Retinal pigment epithelial cell (primary cell): ENCODE measurements at places on chromosomes 7 and 10.
A peak's percentile ranks its signal among the peaks of the same experiment; 100 is the strongest.

DNA sequence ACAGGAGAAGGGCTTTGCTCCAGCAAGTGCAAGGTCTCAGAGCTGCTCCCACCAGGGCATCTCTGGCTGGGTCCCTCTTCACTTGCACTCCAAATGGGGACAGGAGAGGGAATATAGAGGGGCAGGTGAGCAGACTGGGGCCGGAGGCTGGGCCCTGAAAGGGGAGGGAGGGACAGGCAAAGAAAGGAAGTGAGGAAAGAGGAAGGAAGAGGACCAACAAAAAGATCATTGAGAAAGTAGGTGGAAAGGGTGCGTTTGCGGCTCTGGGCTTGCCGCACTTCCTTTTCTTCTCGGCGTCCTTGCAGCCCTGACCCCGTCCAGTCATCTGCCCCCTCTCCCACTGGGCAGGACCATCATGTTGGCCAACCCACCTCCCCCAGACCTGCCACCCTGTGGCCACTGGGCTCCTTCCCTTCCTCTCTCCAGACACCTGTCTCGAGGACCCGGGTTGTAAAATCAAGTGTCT is 14.0 kb downstream of the ITPRIP start:
- DNase-seq, result no peak

GRCh38 chr7:137946011-137946410 is 55.9 kb downstream of the CREB3L2 start:
- DNase-seq, result no peak

DNA sequence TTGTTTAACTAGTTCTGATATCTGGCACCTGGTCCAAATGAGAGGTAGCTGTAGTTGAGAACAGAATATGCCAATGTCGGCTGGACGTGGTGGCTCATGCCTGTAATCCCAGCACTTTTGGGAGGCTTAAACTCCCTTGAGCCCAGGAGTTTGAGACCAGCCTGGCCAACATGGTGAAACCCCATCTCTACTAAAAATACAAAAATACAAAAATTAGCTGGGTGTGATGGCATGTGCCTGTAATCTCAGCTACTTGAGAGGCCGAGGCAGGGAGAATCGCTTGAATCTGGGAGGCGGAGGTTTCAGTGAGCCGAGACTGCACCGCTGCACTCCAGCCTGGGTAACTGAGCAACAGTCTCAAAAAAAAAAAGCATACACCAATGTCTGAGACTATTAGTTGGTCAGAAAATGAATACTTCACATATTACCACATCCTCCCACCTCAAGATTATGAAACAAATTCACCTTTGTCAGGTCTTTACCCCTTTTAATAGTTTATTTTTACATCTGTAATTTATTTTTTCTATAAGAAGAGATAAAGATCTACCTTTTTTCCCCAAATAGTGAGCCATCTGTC is 38.8 kb downstream of the EPC1 start:
- no peak for DNase-seq

DNA sequence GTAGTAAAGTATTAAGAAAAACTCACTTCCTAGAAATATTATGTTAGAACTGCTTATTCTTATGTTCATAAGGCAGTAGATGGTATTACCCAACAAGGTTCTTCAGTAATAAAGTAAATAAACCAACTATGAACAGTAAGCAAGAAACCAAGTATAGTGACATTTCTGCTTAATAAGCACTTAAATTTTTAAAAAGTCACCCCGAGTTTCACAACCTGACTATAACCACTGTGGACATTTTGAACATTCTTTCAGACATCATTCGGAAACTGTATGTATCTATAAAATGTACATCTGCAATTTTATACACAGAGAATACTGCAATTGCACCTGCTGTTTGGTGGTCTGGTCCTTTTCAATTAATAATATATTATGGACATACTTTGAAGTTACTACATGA is 1073.6 kb downstream of the XPNPEP1 start:
- DNase-seq, result no peak

- no peak for DNase-seq
These were observed 190.2 kb upstream of the HGF start for GRCh38 chr7:81960026-81960425.

DNA sequence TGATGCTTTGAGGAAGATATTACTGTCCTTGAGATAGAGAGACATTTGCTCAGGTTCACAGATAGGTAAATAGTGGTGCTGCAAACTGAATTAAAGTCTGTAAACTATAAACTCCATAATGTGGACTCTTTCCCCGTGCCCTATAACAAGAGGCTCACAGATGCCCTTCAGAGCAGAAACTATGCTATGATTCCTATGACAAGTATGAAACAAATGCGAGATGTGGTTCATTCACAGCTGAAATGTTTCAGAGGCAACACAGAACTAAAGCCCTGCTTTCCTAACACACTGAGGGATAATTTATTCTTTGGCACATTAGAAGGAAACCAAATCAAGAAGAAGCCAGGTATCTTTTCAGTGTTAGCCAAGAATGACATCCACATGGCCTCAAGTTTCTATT is 13.4 kb downstream of the CHUK start:
- no peak for DNase-seq

DNA sequence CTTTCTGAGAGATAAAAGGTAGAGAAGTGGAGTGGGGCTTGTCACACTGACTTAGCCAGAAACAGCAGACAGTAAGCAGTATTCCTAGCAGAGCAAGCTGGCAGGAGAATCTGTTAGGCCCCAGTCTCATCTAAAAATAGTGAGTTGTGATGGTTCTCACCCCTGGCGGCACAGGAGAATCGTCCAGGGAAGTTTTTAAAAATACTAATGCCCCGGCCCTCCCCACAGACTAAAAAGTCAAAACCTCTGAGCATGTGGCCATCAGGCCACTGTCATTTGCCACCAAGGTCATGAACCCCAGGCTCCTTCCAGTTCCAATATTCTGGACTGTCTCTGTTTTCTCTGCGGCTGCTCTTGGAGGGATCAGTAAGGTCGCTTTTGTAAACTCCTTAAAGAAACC is 34.0 kb downstream of the LYZL1 start:
- DNase-seq, result no peak

- peak; percentile 32 for DNase-seq
These were observed 92.9 kb downstream of the CELF2 start for GRCh38 chr10:11110539-11110938.

GRCh38 chr10:51086710-51087109 is 12.4 kb downstream of the PRKG1 start:
- DNase-seq, result no peak

GRCh38 chr7:130639388-130639787 is 29.2 kb downstream of the COPG2 start:
- DNase-seq, result no peak

GRCh38 chr7:139075031-139075652 is 34.4 kb downstream of the ZC3HAV1 start:
- DNase-seq, result peak; percentile 32

GRCh38 chr10:112711366-112711765 is 238.7 kb upstream of the TCF7L2 start:
- DNase-seq, result no peak

GRCh38 chr10:59825932-59826331 is 72.7 kb upstream of the MRLN start:
- DNase-seq, result no peak

GRCh38 chr7:50185208-50185607 is 92.2 kb upstream of the ZPBP start:
- no peak for DNase-seq

- no peak for DNase-seq
These were observed 65.8 kb downstream of the NT5C2 start for GRCh38 chr10:103127241-103127640.

DNA sequence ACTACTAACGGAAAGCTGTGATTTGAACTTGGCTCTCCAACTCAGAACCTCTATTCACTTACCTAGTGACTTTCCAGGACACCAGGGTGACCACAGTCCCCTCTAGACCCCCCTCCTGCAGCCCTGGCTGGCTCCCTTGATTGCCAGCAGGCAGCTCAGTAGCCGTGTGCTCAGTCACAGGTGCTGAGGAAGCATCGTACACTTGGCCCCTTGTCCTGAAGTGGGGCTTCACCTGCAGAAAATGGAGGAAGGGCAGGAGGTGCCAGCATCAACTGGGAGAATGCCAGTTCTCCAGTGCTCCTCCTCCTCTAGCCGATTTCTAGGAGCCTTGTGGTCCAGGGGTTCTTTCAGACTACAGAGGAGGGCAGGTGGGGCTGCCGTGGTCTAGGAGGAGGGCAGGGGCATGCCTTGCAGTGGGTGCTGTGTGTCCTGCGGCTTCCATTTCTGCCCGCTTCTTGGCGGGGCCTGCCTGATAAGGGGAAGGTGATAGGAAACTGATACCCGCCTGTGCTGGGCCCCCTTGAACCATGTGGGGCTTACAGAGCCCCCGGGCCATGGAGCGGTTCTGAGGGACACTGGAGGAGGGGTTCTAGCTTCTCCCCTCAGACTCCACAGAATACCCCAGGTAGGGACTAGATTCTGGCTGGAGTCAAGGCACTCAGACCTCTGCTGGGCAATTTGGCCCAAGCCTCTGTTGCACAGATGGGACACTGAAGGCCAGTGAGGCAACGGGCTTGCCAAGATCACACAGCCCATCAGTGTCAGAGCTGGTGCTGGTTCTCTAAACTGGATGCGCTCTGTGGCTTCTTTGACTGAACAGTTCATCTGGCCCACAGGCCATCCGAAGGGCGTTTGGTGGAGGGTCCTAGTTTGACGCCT is 14.0 kb downstream of the FAM241B start:
- DNase-seq, result no peak

- no peak for DNase-seq
These were observed 34.8 kb downstream of the CDH23 start for GRCh38 chr10:71431239-71432100.

DNA sequence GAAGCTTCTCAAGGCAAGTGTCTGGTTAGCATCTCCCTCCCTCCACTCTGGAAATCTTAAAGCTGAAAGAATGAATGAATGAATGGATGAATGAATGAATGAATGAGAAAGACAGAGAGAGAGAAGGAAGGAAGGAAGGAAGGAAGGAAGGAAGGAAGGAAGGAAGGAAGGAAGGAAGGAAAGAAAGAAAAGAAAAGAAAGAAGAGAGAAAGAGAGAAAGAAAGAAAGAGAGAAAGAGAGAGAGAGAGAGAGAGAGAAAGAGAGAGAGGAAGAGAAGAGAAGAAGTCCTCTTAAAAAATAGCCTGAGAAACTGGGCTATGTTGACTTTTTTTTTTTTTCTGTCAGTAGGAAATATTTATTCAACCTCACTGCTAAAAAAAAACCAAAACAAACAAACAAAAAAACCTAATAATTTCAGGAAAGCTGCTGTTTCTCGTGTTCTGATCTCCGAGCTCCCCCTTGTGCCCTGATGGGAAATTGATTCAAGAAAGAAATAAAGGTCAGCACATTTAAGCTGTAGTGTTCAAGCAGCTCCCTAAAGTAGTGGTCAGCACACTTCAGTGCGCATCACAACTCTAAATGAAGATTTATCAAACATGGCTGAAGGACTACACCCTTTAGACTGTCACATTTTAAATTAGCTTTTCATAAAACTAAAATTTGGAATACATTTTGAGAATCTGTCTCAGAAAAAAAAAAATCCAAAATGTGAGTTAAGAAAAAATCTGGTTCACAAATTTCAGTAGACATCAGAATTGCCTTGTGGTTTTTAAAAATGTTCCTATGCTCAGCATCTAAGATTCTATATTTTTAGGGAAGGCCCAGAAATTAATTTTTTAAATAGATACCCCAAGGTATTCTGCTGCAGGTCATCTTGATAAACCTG is 154.3 kb downstream of the ELAPOR2 start:
- DNase-seq, result no peak

GRCh38 chr10:35409094-35409582 is 72.8 kb downstream of the CCNY start:
- no peak for DNase-seq

GRCh38 chr7:99767662-99768061 is 16.3 kb downstream of the CYP3A4 start:
- no peak for DNase-seq

- no peak for DNase-seq
These were observed 60.8 kb upstream of the NAMPT start for GRCh38 chr7:106345421-106346166.

DNA sequence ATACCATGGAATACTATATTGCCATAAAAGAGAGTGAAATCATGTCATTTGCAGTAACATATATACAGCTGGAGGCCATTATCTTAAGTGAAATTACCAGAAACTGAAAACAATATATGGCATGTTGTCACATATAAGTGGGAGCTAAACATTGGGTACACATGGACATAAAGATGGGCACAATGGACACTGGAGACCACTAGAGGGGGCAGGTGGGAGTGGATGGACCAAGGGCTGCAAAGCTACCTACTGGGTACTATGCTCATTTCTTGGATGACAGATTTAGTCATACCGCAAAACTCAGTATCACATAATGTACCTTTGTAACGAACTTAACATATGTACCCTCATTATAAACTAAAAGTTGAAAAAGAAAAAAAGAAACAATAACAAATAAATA is 1167.6 kb downstream of the NXPH1 start:
- DNase-seq, result no peak

DNA sequence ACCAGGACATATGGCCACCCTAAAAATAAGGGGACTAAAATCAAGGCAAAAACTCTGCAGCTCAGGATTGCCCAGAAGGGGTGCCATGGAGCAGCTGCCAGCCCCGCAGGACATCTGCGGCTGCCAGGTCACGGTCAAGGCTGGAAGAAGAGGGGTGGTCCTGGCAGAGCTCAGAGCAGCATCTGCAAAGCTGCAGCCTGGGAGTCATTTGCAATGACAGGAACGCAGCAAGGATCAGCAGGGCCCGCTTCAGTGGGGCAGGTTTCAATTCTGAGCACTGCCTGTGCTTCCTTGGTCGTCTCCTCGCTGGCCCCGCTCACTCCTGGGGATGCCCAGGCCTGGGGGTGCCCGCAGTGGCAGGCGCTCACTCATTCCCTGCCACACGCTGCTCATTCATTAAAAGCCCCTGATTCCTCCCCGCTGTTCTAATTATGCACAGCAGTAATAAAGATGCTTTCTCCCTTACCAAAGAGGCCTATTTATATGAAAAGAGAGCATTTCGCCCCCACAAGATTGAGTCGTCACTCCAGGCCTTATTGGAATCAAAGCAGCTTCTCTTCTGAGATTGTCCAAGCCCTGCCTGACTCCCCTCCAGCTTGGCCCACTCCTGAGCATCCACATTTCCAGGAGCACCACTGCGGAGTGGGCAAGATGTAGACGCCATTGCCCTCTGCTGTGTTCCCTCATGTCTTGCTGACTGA is 4.6 kb downstream of the HSPA12A start:
- DNase-seq, result no peak

- DNase-seq, result no peak
These were observed 21.6 kb downstream of the SHH start for GRCh38 chr7:155790666-155791065.

DNA sequence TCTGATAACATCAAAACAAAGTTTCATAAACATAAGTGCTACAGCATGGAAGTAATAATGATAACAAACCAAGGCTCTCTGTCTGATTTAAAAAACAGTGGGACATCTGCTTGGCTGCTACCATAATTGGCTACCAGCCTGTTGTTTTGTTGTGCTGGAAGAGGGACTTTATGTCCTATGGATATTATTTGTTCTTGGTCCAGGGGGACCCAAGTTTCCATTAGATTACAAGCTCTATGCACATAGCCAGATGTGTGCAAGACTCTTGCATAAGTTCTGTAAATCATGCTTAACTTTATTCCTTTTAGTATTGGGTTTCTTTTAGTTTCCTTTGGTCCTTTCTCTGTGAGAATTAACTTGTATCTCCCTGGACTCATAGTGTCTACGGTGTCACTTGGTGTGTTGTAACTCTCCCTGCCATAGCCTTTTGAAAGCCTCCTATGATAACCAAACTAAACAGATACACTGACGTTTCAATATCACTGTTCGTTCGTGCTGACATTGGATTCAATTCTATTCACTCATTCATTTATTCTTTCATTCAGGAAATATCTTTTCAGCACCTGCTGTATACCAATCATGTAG is 41.4 kb upstream of the CD36 start:
- no peak for DNase-seq

GRCh38 chr7:132575419-132575981 is 770 bp downstream of the PLXNA4 start:
- no peak for DNase-seq

GRCh38 chr7:138595454-138595853 is 105.7 kb downstream of the SVOPL start:
- peak; percentile 34 for DNase-seq
